Skin of body (tissue), 3 donors: ENCODE measurements at places on chromosomes 7 and 10. TPM values are rescaled to one million over a fixed set of nuclear protein-coding genes. Genes with fewer than 3 reads are reported as not detected.

GSTO2 gene
- total RNA-seq, result 6.3 TPM

NUDCD3 gene
- total RNA-seq, result 47.8 TPM

XRCC2 gene
- total RNA-seq, result 3.6 TPM

NME8 gene
- total RNA-seq, result 0.79 TPM

APBB1IP gene
- 9.5 TPM for total RNA-seq

UCN3 gene
- total RNA-seq, result not detected

HOXA13 gene
- 1.4 TPM for total RNA-seq

HOXA5 gene
- total RNA-seq, result 4.7 TPM

PNLIPRP1 gene
- not detected for total RNA-seq

CLRN3 gene
- 0.39 TPM for total RNA-seq

PDLIM1 gene
- total RNA-seq, result 21.9 TPM

IL15RA gene
- 3.6 TPM for total RNA-seq

PRLHR gene
- total RNA-seq, result under 0.01 TPM

ZNF775 gene
- total RNA-seq, result 3.0 TPM

PLEKHS1 gene
- not detected for total RNA-seq

MEIG1 gene
- total RNA-seq, result not detected

TWIST1 gene
- 39.9 TPM for total RNA-seq

NKX2-3 gene
- not detected for total RNA-seq

OR2A1 gene
- 0.20 TPM for total RNA-seq

AKR1C8 gene
- 1.5 TPM for total RNA-seq

CALY gene
- not detected for total RNA-seq

NPFFR1 gene
- total RNA-seq, result 0.59 TPM

ANKRD61 gene
- total RNA-seq, result not detected

FAM13C gene
- 16.8 TPM for total RNA-seq

GATA3 gene
- total RNA-seq, result 16.0 TPM

FXYD4 gene
- total RNA-seq, result not detected

SH2D4B gene
- total RNA-seq, result 0.20 TPM

TMEM236 gene
- total RNA-seq, result 0.69 TPM

EVX1 gene
- total RNA-seq, result not detected

PLPP4 gene
- 5.3 TPM for total RNA-seq

NACAD gene
- 1.4 TPM for total RNA-seq
